ENCODE measurements at places on chromosomes 12 and 14.

- no peak for DNase-seq
Measured at GRCh38 chr12:79378496-79378895, 312.3 kb downstream of the PAWR start.

DNA sequence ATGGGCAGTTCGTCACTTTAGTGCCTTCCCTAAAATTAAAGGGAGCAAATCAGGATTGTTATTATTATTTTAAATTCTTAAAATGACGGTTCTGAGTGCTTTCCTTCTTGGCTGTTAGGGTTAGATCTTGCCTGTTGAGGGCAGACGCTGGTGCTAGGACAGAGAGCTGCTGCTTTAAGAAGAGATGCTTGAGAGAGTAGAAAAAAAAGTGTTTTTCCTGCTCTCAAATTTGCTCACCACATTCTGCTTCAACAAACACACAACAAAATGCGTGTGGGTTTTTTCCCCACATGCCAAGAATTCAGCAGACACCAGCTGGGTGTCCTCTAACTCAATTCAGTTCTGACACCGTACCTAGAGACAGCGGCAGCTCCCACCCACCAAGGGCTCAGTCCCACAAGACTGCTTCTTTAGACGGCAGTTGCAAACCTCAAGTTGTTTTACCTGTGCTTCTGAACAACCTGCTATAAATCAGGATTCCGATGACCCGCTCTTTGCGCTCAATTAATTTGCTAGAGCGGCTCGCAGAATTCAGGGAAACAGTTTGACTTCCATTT is 75.8 kb upstream of the RIN3 start:
- no peak for DNase-seq

DNA sequence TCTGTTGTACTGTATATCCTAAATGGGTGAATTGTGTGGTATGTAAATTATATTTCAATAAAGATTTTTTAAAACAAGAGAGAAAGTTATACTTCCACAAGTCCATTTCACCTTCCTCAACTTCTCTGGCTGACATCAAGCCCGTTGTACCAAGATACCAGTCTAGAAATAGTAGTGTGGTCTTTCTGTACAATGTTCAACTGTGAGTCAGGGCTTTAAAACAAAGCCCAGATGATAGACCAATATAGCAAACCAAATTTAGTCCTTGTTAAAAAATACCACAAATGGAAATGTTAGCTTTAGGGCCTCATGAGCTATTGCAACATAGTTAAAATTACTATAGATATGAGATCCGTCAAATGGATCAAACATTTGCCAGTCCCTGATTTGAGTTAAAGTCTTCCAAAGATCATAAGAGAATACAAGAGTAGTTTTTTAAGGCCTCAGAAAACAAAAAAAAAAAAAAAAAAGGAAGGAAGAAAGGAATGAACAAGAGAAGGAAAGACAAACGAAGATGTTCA is 49.0 kb upstream of the EGLN3 start:
- no peak for DNase-seq

DNA sequence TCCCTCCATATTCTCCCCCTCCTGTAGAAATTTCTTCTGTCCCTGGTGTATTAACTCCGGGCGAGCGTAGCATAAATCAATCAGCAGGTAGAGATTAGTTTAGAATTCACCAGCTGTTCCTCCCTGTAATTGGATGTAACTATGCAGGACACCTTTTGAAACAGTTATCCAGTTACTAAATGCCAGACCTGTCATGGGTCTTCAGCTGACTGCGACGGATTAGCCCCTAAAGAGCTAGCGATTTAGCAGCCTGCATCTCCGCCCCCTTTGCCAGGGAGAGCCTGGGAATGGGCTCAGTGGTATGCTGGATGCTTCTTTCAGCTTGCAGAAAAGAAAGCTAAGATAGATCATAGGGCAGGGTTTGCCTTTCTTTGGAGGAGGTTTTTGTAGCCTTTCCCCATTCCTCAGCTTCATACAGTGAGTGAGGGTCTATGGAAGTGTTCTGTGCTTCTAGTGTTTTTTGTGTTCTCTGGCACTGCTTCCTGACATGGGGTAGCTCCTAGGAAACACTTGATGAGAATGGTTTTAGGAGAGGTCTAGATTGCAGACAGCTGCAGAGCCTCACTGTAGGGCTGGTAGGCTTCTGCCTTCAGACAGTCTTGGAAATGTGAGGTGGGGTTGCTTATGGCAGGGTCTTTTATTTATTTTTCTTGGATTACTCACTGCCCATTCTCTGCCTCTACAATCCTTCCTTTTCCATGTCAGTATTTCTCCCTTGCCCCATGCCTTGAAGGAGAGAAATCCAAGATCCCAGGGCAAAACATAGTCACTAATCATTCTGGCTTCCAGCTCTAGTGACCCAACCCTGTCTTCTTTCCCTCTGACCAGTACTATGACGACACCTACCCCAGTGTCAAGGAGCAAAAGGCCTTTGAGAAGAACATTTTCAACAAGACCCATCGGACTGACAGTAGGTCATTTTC is 16.7 kb downstream of the COPZ1 start:
- no peak for DNase-seq

DNA sequence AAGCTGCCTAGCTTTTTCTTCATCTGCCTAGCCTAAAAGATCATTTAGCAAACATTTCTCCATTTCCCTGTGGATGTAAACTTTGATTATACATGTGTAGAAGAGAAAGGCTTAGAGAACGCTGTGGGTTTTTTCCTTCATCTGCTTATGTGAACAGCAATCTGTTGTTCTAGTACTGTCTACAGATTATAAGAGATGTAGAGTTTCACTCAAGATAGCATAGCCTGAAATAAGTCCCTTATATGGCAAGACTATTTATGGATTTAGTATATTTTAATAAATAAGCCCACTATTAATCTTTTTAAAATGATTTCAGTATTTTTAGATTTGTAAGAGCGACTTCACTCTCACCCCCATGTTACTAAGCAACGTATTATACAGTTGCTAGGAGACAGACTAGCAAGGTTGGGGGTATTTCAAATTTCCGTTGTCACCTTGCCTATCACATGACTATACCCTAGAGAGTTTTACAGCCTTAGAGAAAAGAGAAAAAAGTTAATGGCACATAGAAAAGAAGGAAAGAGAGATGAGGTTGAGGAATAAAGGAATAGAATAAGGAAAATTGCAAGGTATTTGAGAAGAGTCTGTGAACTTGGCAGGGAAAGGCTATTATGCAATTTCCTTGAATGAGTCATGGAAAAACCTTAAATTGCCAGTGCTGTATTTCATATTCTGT is 12.2 kb upstream of the TUBA1A start:
- peak; percentile 47 for DNase-seq

- DNase-seq, result no peak
Measured at GRCh38 chr12:110320550-110320949, 39.5 kb downstream of the ATP2A2 start.

DNA sequence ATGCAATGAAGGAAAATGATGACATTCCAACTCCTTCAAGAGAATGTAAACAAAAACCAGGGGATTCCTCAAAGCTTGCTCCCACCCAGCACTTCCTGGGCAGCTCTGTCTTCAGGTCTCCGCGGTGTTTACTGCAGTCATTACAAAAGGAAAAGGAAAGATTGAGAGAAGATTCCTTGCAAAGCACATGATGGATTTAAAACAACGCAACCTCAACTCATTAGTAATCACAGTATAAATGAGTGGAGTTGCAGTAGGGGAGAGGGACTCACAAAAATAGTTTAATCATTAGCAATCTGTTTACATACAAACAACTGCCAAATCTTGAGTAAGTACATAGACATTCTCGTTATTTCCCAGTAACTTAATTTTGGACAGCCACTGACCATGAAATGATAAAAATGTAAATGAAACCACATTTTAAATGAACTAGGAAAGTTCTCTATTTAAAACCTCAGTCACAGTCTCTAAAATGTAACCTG is 49.7 kb upstream of the OVCH1 start:
- DNase-seq, result no peak

DNA sequence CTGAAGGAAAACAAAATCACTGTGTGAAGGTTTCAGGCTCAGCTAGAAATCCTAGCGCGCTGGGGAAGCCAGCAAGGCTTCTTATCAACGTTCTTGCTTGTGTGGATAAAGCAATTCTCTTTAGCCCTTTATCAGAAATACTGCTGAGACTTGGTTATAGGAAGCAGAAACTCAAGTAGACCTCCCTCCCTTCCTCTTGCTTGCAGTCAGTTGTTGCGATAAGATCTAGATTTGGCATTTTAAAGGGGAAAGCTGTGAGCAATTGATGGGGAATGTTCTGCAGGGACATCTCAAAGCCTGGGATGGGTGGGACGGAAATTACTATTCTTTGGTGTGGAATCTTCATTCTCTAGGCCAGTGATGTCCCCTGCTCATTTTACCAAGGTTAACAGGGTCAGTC is 76.4 kb upstream of the ANO4 start:
- no peak for DNase-seq

GRCh38 chr14:45906257-45906656 is 653.3 kb upstream of the MIS18BP1 start:
- DNase-seq, result peak; percentile 2

DNA sequence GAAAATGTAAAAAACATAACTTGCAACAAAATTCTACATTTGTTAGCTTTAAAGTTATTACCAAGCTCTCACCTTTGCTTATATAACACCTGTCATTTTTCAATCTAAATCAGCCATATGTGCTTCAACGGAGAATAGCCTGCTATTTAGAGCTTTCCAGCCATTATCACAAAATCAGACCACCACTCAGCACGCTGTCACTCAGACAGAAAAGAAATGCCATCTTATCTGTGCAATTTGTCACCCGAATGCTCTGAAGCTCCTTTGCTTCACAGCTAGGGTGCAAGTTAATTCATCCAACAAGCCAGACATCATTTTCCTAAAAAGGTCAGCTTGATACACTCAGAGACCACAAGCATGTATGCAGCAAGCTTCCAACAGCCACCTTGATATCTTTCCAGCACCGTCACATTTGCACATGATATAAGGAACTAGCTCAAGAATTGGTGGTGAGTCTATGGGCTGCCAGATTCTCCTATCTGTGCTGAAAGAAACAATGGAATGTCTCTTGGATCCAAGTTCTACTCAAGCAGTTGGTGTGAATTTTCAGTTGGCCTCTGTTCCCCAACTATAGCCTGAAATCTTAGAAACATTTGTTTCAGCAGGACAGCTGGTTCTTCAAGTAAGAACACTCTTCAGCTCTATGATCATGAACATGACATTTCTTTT is 20.0 kb upstream of the IFNG-AS1 start:
- no peak for DNase-seq

GRCh38 chr14:49892301-49892635 is 614 bp upstream of the ARF6 start:
- peak; percentile 63 for DNase-seq

- no peak for DNase-seq
Measured at GRCh38 chr12:113546916-113547863, 75.5 kb upstream of the LHX5 start.

GRCh38 chr14:21913759-21914158 is 240.1 kb upstream of the OR4E1 start:
- peak; percentile 90 for DNase-seq

DNA sequence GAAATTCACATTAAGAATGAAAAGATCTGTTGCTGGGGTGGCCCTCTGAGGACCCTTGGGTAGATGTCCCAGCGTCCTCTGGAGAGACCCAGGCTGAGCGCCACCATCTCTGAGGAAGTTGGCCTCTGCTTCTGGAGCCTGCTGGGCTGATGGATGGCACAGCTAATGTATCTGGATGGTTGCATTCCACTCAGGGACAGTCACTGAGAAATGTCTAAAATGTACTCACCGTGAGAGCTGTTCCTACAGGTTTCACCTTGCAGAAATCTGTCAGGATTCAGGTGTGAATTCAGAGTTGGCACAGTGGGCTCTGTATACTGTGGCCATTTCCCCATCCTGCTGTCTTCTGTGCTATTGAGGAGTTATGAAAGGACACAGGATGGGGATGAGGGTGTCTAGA is 247.2 kb downstream of the AACS start:
- no peak for DNase-seq

DNA sequence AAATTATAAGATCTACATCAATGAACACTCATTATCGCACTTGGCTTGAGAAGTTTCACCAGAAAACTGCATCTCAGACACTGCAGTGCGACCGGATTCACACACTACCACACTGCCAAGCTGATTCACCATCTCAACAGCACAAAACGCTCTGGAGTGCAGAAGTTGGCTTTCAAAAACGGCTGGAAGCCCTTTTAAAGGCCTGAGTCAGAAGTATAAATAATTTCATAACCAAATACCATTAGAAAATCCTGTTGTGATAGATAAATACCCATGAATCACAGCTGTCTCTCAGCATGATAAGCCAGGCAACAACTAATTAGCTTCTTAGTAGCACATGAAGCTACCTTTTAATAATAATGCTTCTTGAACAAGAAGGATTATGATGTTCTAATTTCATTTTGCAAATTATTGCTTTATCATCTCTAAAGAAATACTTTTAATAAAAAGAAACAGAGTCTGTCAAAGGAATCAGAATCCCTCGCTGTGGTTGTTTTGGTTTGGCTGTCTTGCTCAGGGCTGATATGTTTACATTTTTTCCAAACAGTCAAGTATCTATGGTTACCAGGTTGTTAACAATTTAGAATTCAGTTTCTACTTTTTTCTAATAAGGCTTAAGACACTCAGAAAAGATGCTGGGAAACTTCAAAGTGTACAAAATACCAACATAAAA is 51.2 kb downstream of the SLC2A13 start:
- DNase-seq, result no peak

- no peak for DNase-seq
Measured at GRCh38 chr12:47709671-47710070, 3.8 kb upstream of the RPAP3 start.

- no peak for DNase-seq
Measured at GRCh38 chr12:132276827-132277373, 52.5 kb downstream of the GALNT9 start.

GRCh38 chr12:22042976-22043669 is 2.9 kb upstream of the CMAS start:
- no peak for DNase-seq

DNA sequence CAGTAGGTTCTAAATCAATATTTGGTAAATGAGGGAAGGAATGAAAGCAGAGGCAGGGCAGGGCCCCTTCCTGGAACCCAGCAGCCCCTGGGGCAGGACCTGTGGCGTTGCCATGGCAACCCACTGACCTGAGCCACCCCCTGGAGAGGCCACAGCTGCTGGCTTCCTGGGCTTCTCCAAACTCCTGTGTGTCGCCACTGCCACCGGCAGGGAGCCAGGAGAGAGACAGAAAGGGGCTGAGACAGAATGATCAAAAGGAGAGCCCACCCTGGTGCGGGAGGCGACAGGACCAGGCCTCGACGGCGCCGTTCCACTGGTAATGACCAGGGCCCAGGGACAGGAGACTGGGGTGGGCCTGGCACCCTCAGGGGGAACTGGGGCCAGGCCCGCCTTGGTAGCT is 18.2 kb downstream of the RFX4 start:
- no peak for DNase-seq

DNA sequence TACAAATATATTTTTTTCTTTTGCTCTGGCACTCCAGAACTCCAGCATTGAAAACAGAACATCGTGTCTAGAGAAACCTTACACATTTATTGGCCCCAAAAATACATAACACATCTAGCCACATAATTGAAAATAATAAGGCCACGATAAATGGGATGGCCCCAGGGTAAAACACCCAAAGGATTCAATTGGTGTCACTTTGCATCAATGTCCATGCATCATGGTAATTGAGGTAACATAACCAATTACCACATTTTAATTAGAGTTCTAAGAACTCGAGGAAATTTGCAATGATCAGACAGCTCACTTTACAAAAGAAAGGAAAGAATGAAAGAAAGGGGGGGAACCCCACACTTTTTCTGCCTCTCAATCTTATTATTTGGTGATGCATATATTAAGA is 151.8 kb upstream of the NPAS3 start:
- DNase-seq, result no peak

- DNase-seq, result no peak
Measured at GRCh38 chr14:103360548-103360947, 24.7 kb upstream of the MARK3 start.

- DNase-seq, result no peak
Measured at GRCh38 chr14:75989134-75989533, 3.6 kb downstream of the IFT43 start.

All from activated CD4-positive, alpha-beta T cell treated with anti-CD3 and anti-CD28 coated beads, Interleukin-2, Interleukin-4, amounts not matched to agents 100 ng/mL and 50 ng/mL, durations not matched to agents 16 hours and 8 hours (primary cell).